Stimulated activated CD4-positive, alpha-beta T cell treated with anti-CD3 and anti-CD28 coated beads, Interleukin-12 subunit alpha, Interleukin-12 subunit beta, amount 100 ng/mL, for 4 hours (primary cell): ENCODE measurements at places on chromosomes 6 and 20.

- DNase-seq, result no peak
Measured at GRCh38 chr6:67870321-67870720, 764.8 kb upstream of the ADGRB3 start.

GRCh38 chr6:75735491-75736186 lies 13.4 kb upstream of the MYO6 start:
- DNase-seq, result no peak

DNA sequence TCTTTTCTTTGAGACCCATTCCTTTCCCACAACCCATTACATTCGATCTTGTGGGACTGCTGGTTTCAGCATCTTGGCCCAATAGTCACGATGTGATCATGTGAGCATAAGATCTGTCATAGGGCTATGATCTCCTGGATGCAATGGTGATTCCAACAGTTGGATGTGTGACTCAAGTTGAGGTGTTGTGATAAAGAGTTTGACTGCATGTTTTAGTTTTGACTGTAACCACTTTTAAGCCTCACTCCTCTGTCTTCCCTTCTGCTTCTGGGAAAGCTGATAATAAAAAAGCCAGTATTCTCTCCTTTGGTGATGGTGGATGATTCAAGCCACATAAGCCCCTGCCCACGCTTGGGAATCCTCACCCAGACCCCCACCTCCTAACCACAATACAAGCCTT lies 117.0 kb upstream of the ASCC3 start:
- no peak for DNase-seq

DNA sequence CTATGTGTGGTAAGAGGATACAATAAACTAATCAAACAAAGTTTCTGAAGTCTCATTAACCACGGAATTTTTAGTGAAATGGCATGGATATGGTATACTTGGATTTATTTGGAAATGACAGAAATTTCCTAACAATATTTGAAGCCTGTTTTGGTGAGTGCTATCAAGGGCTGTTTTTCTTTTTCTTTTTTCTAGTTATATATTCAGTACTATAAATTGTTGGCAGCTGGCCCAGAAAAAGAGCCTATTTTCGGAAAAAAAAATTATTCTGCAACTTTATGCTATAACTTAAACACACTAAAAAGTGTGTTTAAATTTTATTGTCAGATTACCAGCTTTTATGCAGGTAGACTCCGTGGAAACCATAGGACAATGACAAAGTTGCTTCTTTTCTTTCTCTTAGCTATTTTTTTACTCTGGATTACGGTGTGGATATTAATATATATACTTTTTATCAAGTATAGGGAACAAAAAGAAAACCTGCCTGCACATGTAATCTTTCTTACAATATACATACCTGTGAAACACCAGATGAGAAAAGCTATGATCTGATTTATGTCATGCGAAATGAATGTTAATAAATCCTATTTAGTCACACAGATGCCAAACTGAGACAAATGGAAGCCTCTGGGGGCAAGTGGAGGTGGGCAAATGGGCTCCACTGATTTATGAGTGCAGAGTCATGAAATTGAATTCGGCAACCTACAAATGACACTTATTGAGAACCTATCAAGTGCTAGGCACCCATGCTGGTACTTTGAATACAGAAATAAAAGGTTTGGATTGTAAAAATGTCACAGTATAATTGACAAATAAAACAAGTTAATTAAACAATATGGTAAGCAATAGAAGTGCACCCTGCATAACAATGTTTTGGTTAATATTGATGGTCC lies 919.5 kb upstream of the FLRT3 start:
- DNase-seq, result no peak

GRCh38 chr6:99689916-99690685 lies 83.5 kb downstream of the PRDM13 start:
- DNase-seq, result no peak

DNA sequence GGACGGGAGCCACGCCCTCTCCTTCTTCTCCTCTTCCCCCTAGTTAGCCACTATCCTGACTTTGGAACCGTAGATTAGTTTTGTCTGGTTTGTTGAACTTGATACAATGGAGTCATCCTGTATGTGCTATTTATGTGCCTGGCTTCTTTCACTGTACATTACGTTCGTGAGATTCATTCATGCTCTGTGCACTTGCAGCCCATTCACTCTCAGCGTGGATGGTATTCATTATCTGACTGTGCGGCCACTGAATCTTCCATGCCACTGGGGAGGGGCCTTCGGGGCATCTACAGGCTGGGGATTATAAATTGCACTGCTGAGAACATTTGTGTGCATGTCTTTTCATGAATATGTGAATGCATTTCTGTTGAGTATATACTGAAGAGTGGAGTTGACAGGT lies 262.5 kb downstream of the CDH26 start:
- DNase-seq, result no peak

- no peak for DNase-seq
Measured at GRCh38 chr20:41615676-41616075, 2.5 kb downstream of the CHD6 start.

DNA sequence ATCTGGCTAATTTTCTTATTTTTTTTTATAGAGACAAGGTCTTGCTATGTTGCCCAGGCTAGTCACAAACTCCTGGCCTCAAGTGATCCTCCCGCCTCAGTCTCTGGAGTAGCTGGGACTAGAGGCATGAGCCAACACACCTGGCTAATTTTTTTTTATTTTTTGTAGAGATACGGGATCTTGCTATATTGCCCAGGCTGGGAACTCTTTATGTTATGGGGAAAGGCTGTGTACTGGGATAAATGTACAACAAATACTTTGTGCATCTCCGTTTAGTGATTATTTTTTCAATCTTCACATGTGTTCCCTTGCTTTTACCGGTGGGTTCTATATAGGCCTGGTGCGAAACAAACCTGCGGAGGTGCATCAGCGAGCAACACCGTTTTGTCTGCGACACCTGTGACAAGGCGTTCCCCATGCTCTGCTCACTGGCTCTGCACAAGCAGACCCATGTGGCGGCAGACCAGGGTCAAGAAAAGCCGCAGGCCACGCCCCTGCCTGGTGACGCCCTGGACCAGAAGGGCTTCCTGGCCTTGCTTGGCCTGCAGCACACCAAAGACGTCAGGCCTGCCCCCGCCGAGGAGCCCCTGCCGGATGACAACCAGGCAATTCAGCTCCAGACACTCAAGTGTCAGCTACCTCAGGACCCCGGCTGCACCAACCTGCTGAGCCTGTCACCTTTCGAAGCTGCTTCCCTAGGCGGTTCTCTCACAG lies 84.2 kb downstream of the SSR1 start:
- DNase-seq, result no peak

DNA sequence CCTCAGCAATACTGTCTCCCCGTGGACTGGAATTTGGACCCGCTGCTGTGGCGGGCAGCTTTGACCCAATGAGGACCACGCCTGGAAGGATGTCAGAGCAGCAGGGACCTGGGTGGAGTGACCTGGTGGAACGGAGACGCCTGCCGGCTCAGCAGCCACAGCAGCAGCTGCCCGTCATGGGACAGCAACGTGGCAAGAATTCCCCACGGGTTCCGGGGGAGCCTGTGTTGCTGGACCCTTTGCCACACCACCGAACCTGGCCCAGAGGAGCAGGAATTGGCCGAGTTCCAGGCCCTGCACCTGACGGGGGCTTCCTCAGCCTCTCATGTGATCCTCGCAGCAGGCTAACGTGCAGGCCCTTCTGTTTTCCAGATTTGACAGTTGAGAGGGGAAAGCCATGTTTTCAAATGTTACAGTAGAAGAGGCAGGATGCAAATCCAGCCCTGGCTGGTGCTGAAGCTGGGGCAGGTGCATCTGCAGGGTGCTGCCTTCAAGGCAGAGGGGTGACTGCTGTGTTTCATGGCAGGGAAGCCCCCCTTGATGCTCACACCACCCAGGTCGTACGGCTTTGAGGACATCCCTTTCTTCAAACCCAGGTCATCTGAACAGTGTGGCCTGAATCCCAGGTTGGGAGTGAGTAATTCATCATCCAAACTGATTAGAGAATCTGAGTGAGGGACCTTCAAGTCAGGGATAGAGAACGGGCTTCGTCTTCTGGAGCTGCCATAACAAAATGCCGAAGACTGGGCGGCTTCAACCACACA lies 93.4 kb downstream of the THBS2 start:
- no peak for DNase-seq

DNA sequence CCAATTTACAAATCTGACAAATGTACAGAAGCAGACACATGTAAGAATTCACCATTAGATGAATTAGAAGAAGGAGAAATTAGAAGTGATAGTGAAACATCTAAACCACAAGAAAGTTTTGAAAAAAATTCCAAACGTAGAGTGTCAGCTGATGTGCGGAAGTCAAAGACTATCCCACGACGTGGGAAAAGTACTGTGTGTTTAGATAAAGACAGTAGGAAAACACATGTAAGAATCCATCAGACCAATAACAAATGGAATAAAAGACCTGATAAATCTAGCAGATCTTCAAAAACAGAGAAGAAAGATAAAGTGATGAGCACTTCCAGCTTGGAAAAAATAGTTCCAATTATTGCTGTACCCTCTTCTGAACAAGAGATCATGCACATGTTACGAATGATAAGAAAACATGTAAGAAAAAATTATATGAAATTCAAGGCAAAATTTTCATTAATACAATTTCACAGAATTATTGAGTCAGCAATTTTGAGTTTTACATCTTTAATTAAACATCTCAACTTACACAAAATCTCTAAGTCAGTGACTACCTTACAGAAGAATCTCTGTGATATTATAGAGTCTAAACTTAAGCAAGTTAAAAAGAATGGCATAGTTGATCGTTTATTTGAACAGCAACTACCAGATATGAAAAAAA lies 28.1 kb upstream of the GJA10 start:
- no peak for DNase-seq

DNA sequence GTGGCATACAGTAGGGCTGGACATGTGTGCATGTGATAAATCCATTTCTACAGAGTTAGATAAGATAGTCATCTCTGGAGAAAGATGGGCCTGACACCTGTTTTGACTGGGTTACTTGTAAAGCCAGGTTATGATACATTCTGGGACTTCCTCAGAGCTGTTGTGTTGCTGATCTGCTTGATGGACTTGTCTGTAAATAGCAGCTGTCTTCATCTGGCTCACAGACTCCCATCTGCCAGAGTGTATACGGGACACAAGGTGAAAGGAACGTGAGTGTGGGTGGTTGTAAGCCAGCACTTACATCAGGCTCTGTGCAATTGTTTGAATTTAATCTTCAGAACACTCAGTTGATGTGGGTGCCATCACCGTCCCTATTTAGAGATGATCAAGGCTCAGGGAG lies 49.8 kb downstream of the ZDHHC14 start:
- no peak for DNase-seq

- DNase-seq, result no peak
Measured at GRCh38 chr20:31476643-31477215, 1.6 kb downstream of the REM1 start.

DNA sequence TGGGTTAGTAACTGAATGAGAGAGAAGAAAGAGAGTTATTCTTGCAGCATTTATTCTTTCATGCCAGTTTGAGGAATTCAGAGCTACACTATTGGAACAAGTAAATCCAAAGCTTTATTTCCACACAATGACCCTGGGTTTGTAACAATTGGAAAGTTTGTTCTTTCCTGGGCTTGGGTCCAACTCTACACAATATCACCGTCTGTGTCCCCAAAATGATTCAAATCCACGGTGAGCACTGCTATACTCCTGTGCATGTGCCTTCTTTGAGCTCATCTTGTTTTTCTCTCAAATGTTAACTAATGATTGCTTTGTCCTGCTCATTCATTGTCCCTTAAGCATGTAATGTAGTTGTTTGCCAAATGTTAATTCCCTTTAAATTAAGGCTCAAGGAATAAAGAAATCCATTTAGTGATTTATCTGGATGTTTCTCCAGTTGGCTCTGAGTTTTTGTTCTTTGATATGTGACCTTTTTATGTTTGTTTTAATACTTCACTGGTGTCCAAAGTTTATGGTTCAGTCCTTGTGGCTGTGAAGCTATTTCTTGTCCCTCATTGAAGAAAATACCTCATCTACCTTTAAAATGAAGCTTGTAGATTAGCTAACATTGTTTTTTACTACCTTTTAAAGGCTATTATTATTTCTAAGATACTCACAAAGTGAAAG lies 20.5 kb upstream of the CRISP3 start:
- DNase-seq, result no peak

DNA sequence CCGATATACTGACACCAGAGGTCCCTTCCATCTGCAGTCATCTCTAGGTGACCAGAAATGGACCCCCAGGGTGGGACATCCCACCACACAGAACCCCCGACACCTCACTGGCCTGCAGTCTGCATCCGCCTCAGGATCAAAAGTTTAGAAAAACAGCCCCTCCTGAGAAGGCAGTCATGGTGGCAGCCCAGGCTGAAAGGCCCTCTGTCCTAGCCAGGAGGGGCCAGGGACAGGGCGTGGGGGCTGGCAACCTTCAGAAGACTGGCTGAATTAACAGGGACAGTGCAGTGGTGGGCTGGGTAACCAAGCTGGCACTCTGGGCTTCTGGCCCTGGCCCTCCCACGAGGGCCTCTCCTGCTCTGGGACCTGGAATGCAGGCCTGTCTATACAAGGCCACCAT lies 34.3 kb upstream of the MDFI start:
- DNase-seq, result no peak

DNA sequence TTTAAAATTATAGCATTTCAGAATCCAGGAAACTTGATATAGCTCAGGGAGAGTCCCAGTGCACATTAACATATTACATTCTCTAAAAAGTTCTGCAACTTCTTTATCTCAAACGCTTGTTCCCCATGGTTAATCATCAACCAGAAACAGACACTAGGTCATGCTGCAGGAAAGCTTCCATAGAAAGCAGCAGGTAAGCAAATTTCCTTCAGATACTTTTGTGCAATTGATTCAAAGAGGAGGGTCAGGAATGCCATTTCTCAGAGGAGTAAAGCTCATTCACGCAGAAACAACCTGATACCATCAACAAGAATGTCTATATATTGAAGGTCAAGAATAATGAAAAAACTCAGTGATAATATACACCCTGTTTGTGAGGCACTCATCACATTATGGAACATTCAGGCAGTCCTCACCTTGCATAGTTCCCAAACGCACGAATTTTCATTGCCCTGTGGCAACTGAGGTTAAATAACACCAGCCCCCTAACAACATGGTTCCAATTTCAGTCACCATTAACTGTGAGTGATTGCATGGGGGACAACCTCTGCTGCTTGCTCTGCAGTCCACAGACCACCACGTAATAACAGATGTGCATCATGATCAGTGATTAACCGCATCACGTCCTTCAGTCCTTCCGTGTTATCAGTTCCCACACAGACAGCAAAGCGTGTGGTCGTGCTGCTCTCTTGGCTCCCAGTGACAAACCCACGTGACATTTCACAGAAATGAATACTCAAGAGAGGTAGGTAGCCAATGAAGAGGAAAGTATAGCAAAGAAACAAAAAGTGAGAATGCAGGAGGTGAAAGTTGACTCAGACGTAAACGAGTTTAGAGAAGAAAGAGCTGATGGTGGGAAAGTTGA lies 95.7 kb downstream of the LY86 start:
- DNase-seq, result no peak

GRCh38 chr6:150499882-150500312 lies 99.8 kb upstream of the PLEKHG1 start:
- no peak for DNase-seq

- no peak for DNase-seq
Measured at GRCh38 chr6:156816505-156816904, 39.3 kb downstream of the ARID1B start.

- no peak for DNase-seq
Measured at GRCh38 chr6:145669627-145670034, 65.7 kb downstream of the EPM2A start.

GRCh38 chr6:80235647-80236046 lies 129.2 kb downstream of the BCKDHB start:
- no peak for DNase-seq

GRCh38 chr6:63571361-63572043 lies 778 bp upstream of the LOC128125822 start:
- DNase-seq, result no peak

GRCh38 chr6:14957355-14958059 lies 288.4 kb upstream of the JARID2 start:
- DNase-seq, result no peak
